CD4-positive, alpha-beta memory T cell (primary cell): ENCODE measurements at places on chromosomes 2 and 18.

DNA sequence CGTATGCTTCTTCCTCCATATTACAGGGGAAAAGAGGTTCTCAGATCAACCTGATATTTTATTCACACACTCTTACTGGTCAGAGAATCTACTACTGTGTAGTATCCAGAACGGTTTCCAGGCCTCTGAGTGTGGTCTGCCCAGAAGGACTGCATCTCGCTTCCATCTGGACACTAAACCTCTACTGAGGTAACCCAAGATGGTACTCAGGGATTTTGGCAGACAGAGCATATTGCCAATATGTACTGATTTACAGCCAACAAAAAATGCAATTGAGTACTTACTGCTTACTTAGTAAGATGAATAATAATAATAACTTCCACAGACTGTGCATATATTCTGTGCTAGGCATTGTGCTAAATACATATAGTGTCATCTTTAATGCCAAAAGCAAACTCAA is 55.8 kb downstream of the CYRIA start:
- no peak for DNase-seq

- no peak for DNase-seq
Measured at GRCh38 chr18:25587545-25587944, 235.6 kb upstream of the ZNF521 start.

DNA sequence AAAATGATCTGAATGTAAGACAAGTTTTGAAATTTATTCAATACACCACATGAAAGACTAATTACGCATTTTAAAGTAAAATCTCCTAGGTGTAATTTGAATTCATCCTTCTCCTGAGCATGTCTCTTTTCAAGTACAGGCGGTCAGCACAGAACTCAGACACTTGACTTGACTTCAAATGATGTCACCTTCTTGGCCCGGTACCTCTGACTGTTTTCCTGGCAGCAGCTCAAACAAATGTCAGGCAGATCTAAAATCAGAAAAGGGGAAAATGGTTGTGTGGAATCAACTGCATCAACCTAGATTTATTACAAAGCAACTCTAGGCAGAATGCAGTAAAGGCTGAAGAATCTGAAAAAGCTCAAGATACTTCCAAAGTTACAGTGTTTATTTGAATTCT is 11.4 kb upstream of the PROKR1 start:
- DNase-seq = no peak

- DNase-seq = no peak
Measured at GRCh38 chr2:121066526-121066925, 218.5 kb downstream of the TFCP2L1 start.

GRCh38 chr2:24273598-24273997 is 86.7 kb downstream of the ITSN2 start:
- DNase-seq = no peak

GRCh38 chr18:45569566-45570275 is 45.6 kb upstream of the SLC14A2 start:
- no peak for DNase-seq

DNA sequence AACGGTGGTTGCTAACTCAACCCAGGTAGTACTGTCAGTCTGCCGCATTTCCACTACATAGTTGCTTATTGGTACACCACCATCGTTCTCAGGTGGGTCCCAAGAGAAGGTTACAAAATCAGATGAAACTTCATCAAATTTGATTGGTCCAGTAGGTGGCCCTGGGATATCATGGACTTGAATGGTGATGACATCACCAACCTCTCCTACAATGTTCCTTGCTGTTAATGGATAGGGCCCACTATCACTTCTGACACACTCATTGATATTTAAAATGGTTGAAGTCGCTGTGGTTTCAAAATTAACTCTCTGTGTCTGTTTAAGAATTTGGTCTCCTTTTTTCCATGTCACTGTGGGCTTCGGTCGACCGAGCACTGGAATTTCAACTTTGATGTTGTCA is 94.5 kb downstream of the PLEKHA3 start:
- no peak for DNase-seq

GRCh38 chr2:208304157-208304556 is 38.1 kb downstream of the PIKFYVE start:
- no peak for DNase-seq

DNA sequence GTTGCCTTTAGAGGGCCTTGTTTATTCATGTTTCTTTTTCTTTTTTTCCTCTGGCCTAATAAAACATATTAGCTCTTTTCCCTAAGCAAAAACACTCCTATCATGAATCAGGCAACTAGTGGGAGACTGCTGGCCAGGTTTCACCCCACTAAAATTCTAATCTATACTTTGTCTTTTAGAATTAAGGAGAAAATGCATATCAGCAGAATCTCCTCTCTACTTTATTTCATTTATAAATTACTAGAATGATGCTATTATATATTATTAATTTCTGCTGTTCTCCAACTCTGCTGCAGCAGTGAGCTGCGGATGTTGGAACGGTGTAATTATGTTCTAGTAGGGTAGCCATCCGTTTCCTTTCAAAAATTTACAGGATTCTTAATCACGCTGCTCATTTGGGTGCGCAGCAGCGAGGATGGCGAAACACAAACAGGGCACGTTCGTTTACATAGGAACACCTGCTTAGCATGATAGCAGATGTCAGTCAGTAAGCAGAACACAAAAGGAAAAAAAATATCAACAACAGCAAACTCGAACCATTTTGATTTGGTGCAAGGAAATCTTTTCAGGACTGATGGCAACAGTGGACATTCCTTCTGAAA is 30.5 kb downstream of the ZEB2 start:
- DNase-seq = no peak

DNA sequence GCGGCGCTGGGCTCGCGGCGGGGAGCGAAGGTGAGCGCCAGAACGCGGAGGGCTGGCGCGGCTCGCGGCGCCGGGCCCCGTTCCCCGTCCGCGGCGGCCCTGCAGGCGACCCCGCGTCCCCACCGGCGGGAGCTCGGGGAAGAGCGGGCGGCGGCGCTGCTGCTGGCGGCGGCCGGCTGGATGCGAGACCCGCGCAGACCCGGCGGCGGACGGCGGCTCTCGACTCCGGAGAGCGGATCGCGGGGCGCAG is 213 bp downstream of the DOK6 start:
- DNase-seq = no peak

DNA sequence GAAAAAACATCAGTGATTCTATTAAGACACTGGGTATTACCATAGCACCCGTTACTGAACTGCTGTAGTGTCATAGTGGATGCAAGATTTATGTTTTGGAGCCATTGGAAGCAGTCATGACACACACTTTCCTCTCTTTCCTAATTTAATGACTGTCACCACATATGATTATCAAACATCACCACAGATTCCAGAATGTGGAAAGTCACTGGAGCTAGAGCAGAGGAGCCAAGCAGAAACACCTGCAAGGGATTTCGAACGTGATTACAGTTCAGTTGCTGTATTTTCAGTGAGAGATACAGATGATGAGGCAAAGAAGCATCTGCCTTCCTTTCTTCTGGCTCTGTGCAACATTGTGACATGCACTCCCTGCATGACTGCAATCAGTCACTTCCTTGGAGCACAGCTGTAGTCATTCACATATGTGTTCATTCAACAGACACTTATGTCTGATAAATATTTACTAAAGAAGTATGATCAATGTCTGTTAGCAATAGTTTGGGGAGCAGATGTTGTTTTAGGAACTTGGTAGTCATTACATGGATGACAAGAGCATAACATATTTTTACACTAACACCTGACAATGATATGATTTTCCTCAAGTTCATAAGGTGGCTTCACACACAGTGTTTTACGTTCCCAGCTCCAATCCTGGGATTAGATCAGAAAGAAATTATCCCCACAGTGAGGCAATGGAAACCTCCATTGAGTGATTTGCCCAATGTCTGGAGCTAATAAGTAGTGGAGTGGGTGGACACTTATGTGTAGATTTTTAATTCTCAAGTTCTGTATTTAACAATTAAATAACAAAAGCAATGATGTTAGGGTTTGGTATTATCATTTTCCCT is 416.6 kb downstream of the PLCL1 start:
- no peak for DNase-seq

GRCh38 chr18:13011719-13012118 is 20.6 kb downstream of the CEP192 start:
- DNase-seq = no peak

DNA sequence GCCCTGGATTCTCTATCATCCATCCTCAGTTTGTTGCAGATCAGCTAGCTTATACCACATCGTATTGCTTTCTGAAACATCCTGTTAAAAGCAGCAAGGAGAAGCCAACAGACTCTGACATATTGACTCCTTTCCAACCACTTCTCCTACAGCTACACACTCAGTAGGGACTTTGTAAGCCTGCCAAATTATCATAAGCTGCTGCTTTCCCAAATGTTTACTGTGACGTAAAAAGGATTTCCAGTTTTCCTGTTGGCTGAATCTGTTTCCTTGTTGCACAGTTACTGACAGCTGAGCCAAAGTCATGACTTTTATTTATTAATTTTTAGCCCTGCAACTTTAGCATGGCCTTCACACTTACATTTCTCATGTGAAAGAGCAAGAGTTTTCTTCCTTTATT is 294.3 kb downstream of the KCNJ3 start:
- no peak for DNase-seq

GRCh38 chr2:240787521-240788472 is 32.2 kb downstream of the KIF1A start:
- no peak for DNase-seq

GRCh38 chr2:241844066-241844728 is 14.5 kb downstream of the PDCD1 start:
- DNase-seq = peak; percentile 77

DNA sequence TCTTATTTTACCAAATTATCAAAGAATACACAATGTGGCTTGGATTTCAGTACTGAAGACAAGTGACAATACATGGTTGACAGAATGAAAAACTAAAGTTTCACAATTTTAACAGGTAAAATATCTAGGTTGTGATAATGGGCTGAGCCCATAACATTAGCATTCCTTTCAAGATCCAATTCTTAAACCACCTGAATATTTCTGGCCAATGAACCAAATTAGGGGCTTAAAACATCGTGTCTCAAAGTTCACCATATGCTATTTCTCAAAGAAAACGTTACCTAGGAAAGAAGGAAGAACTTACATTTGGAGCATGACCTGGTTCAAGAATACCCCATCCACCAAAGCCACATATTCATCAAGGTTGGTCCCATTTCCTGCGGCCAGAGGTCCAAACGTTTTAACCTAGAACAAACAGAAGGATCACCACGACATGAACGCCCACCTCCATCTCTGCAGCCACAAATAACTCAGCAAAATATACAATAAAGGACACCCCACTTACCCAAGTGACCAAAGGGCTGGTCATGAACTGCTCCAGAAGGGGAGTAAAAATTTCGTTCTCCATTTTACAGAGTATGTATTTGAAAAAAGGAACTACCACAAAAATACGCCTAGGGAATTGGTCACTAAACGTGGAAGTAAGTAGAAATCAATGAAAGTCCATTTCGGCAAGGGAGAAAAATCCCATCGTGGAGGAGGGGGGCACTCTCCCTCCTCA is 984 bp downstream of the CCDC88A start:
- DNase-seq = peak; percentile 20

GRCh38 chr2:145593991-145594614 is 1074.2 kb upstream of the ZEB2 start:
- no peak for DNase-seq

GRCh38 chr2:191894681-191895147 is 47.8 kb upstream of the CAVIN2 start:
- no peak for DNase-seq

DNA sequence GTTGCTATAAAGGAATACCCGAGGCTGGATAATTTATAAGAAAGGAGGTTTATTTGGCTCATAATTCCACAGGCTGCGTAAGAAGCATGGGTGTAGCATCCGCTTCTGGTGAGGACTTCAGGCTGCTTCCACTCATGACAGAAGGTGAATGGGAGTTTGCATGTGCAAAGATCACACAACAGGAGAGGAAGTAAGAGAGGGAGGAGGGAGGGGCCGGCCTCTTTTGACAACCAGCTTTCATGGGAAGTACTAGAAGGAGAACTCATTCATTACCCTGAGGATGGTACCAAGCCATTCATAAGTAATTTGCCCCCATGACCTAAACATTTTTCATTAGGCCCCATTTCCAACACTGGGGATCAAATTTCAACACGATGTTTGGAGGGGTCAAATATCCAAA is 386.8 kb upstream of the NETO1 start:
- DNase-seq = no peak

DNA sequence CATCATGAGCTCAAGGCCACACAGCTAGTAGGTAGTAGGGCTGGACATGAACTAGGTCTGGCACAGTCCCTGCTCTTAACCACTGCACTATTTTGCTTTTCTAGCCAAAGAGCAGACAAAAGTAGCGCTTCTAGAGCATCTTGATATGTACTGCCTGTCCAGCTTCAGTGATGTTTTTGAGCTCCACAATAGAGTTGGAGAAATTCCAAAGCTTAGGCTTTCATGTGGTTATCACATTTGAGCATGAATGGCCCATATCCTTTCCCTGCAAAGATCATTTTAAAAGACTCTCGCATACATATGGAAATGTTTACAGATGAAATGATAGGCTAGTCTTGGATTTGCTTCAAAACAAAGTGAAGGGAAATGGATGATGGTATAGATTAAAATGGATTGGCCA is 128.7 kb downstream of the MAP3K20 start:
- DNase-seq = no peak

DNA sequence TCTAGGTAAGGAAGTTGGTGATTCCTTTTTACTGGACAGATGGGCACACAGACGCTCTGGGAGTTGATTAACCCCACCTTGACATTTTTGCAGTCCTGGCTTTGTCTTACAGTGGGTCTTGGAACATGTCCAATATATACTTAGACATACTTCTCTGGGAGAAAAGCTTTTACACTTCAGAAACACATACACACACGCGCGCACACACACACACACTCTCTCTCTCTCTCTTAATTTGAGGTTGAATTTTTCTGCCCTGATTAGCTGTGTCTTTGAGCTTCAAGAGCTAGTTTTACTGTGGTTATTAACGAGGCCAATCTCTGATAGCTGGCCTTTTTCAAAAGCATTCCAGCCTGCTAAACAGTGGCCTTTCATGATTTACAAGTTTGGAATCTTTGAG is 215.0 kb downstream of the MYCN start:
- no peak for DNase-seq

GRCh38 chr18:53543711-53544110 is 680.8 kb downstream of the MBD2 start:
- no peak for DNase-seq

- DNase-seq = no peak
Measured at GRCh38 chr2:231246171-231246842, 47.9 kb downstream of the ARMC9 start.

GRCh38 chr2:205129531-205129930 is 552.8 kb upstream of the NRP2 start:
- no peak for DNase-seq
